ENCODE measurements at places on chromosomes 11 and 22. TPM values are rescaled to one million over a fixed set of nuclear protein-coding genes. Genes with fewer than 3 reads are reported as not detected.

PCF11 gene
- 30.0 TPM for total RNA-seq

SPON1 gene
- total RNA-seq: not detected

TMEM9B gene
- 40.8 TPM for total RNA-seq

FXYD6 gene
- total RNA-seq: 0.38 TPM

RAB38 gene
- 1.0 TPM for total RNA-seq

TRAPPC4 gene
- total RNA-seq: 64.4 TPM

LARGE2 gene
- 3.4 TPM for total RNA-seq

XKR3 gene
- not detected for total RNA-seq

SMDT1 gene
- total RNA-seq: 28.3 TPM

OR2AG1 gene
- total RNA-seq: not detected

SLC22A12 gene
- total RNA-seq: not detected

LUZP2 gene
- total RNA-seq: not detected

PKDREJ gene
- total RNA-seq: not detected
